Mesenchymal stem cell (in vitro differentiated cells and primary cell): ENCODE measurements at places on chromosomes 12 and 14.

DNA sequence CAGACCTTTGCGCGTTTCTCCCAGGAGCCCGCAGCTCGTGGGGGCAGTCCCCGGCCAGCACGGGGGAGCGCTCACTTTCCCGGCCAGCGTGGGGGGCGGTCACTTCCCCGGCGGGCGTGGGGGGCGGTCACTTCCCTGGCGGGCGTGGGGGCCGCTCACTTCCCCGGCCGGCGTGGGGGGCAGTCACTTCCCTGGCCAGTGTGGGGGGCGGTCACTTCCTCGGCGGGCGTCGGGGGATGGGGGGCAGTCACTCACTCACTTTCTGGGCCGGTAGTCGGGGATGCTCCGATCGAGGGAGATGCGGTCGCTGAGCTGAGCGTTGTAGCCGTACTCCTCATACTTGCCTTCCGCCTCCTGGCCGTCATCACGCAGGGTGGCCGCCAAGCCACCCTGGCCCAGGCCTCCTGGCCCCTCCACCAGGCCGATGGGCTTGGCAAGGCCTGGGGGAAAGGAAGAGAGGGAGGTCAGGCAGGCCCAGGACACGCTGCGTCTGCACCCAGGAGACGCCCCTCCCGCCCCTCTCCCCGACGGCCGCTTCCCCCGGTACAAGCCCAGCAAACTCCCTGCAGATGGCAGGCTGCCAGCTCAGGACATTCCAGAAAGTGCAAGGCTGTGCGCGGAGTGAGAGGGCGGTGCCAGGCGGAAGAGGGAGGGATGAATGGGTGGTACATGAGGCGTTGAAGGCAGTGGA, 43.3 kb downstream of the GALNT9 start:
- H3K36me3 ChIP-seq, result no peaks in the 10 kb centered on the region
- peaks cover 6% of the 10 kb centered on the region for H3K4me1 ChIP-seq
- H3K4me3 ChIP-seq, result no peak overlapping the region
- no peak for DNase-seq
- H3K27me3 ChIP-seq, result no peaks in the 10 kb centered on the region

DNA sequence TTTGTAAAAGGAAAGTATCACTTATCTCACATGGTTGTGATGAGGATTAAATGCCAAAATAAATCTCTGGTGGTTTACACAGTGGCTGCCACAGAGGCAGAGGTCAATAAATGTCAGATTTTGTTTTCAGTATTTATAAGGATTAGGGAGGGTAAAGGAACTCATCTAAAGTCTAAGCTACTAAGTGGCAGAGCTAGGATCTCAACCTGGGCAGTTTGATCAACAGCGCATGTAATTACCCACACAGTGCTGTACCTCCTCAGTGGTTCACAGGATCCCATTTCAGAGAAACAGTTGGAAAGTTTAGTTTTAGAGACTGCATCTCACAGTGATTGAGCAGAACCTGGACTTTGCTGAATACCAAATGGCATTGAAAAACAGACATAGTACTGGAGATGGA, 44.9 kb upstream of the RIC8B start:
- no peak overlapping the region for H3K27ac ChIP-seq
- H3K4me1 ChIP-seq, result no peaks in the 10 kb centered on the region

GRCh38 chr12:89574736-89575208, 48.9 kb upstream of the POC1B start:
- peak overlapping the region; percentile 90 for H3K27ac ChIP-seq
- H3K27me3 ChIP-seq, result no peaks in the 10 kb centered on the region
- no peaks in the 10 kb centered on the region for H3K4me1 ChIP-seq
- peak; percentile 79 for DNase-seq
- no peaks in the 10 kb centered on the region for H3K36me3 ChIP-seq
- no peak overlapping the region for H3K4me3 ChIP-seq

GRCh38 chr14:33493266-33493665, 457.6 kb downstream of the EGLN3 start:
- no peaks in the 10 kb centered on the region for H3K27me3 ChIP-seq
- H3K4me3 ChIP-seq, result no peak overlapping the region
- H3K4me1 ChIP-seq, result no peaks in the 10 kb centered on the region
- DNase-seq, result no peak
- H3K27ac ChIP-seq, result no peak overlapping the region
- no peaks in the 10 kb centered on the region for H3K36me3 ChIP-seq
